NCI-H1092 treated with DMSO at 0.1 percent for 48 hours (cell line): ENCODE measurements at places on chromosomes 6 and 20.
A peak's percentile ranks its signal among the peaks of the same experiment; 100 is the strongest.

DNA sequence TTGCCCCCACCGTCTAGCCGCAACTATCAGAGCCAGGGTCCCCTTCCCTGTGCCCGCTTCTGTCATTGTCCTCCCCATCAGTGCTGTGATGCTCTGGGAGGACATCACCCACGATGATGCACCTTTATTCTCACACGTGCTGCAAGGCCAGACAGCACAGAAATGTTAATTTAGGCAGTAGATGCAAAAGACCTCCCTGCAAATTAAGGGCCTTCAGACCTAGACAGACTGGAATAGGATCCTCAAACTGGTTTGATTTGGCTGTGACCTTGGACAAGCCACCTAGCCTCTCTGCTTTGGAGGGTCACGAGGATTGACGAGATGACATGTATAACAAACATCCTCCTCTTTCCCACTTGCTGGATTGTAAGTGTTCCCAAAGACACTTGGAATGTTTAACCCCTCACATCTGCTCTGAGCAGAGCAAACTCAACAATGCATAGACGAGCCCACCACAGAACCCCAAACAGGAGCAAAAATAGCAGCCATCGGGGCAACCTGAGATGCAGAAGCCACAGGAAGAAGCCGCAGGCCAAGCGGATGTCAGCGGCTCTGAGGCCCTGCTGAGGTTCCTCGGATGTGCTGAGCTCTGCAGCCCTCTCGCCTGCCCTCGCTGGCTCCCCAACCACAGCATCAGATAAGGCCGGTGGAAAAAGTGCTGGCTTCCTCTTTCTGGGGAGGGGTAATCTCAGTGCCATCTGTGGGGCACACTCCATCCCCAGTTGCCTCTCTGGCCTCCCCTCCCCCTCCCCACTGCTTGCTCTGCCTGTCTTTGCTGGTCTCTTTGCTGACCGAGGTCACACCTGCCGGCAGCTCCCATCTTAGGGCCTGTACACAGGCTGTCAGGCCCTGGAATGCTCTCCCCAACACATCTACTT, 35.3 kb downstream of the TOX2 start:
- DNase-seq = no peak

GRCh38 chr20:23159256-23159946, 73.3 kb upstream of the CD93 start:
- no peak for DNase-seq

DNA sequence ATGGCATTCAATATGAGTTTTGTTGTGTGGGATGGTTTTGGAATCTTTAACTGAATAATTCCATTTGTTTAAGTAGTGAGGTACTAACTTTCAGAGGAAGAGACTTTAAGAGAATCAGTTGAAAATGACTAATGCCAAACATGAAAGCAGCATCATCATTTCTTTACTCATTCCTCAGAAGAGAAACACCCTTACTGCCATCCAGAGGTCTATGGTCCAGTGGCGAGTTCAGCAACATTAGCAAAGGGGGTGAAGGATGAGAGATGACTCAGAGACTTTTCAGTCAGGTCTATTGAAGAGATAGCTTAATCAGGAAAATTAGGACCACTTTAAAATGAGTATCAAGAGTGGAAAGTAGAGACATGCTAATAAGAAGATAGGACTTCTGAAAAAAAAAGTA, 118.8 kb downstream of the COL19A1 start:
- DNase-seq = no peak

GRCh38 chr6:109701221-109701620, 10.1 kb downstream of the FIG4 start:
- DNase-seq = no peak

DNA sequence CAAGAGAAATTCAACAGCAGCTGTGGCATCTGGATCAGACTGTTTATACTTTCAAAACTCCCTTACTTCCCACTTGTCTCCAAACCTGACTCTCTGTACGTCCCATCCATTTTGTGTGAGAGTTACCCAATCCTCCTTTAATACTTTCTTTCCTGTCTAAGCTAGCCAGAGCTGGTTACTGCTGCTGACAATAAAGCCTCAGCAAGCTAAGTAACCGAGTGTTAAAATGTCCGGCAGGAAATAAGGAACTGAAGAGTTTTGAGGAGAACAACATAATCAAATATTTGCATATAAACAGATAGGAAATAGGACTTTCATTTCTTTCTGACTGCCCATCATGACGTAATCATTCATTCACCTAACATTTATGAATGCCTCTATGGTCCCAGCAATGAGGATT, 11.6 kb downstream of the TMEM30A start:
- DNase-seq = no peak

DNA sequence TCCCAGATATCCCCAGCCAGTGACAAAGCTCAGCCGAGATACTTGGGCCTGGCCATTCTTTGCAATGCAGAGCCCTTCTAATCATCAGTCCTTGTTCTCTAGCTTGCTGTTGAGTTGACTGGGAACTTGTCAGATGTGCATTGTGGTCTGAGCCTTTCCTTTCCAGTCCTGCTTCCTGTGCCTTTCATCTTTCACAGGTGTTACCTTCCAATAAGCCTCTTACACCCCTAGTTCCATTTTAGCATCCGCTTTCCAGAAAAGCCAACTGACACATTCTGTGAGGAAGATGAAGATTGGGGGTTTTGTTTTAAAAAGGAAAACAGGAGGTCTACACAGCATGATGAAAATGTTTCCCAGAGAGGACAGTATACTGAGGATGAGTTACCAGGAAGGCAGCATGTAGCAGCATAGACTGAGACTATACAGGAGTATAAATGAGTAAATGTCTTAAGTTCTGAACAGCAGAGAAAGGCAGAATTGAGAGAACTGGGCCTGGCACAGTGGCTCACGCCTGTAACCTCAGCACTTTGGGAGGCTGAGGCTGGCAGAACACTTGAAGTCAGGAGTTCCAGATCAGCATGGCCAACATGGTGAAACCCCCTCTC, 5.6 kb upstream of the CEP85L start:
- no peak for DNase-seq

GRCh38 chr20:8033151-8033841, 13.7 kb upstream of the TMX4 start:
- DNase-seq = no peak

- no peak for DNase-seq
Observed at GRCh38 chr20:20303320-20303719, 64.6 kb upstream of the INSM1 start.

DNA sequence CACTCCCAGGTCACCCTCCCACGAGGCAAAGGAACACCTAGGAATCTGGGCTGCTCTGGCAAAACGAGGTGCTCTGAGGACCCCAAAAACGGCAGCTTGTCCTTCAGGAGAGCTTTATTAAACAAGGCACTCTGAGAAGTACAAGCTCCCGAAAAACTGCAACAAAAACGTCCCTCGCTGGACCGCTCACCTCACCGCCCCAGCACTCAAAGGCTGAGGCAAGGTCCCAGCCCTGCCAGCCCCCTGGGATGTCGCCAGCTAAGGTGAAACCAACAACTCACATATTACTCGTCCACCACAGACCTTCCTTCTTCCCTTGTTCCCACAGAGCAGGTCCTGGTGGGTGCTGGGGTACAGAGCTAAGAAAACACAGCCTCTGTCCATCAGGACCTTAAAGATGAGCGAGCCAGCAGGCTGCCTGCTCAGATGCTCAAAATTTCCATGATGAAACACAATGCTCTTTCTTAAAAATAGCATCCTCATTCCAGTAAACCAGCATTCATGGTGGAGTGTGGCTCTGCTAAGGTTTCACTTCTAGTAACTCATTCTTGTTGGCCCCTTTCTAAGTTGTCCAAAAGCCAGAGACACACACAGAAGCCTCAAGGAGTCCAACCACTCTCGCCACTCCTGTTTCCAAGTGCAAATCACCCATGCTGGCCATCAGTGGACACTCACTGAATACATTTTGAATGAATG, 35.9 kb downstream of the ATP9A start:
- no peak for DNase-seq

DNA sequence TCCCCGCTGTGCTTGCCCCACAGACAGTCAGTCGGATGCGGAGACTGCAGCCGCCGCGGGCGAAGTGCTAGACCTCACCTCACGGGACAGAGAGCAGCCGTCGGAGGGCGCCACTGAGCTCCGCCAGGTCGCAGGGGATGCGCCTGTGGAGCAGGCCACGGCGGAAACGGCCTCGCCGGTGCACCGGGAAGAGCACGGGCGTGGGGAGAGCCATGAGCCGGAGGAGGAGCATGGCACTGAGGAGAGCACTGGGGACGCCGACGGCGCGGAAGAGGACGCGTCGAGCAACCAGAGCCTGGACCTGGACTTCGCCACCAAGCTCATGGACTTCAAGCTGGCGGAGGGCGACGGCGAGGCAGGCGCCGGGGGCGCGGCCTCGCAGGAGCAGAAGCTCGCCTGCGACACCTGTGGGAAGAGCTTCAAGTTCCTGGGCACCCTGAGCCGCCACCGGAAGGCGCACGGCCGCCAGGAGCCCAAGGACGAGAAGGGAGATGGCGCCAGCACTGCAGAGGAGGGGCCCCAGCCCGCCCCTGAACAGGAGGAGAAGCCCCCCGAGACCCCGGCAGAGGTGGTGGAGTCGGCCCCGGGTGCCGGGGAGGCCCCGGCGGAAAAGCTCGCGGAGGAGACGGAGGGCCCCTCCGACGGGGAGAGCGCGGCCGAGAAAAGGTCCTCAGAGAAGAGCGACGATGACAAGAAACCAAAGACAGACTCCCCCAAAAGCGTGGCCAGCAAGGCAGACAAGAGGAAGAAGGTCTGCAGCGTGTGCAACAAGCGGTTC, 66.4 kb downstream of the SSR1 start:
- no peak for DNase-seq

GRCh38 chr20:51584116-51584515, 41.6 kb upstream of the NFATC2 start:
- DNase-seq = no peak

DNA sequence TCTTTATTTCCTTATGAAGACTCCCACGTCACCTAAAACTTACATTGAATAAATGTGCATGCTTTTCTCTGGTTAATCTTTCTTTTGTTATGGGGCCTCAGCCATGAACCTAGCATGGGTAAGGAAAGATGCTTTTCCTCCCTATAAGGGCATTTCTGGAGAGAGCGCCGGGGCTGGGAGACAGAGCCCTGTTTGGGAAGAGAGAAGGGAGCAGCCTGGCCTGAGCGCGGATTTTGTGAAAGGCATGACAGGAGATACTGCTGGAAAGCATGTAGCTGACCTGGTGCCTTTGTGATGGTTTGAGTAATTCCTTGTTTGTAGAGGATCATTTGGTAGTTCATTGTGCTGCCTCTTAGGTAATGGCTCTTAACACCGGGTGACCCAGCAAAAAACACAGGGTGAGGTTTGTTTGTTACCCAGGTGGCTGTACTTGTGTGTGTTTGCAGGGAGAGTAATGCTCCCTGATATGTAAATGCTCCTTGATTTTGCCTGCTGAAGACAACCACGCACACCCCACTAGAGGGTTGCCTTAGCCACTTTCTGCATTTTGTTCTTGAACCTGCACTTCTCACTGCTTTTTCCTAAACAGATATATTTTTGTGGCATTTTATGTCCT, 59.2 kb downstream of the ANKRD6 start:
- peak; percentile 68 for DNase-seq
